ENCODE measurements at places on chromosomes 12 and 14.

GRCh38 chr12:106058256-106059182 lies 80.2 kb downstream of the NUAK1 start:
- DNase-seq: no peak

DNA sequence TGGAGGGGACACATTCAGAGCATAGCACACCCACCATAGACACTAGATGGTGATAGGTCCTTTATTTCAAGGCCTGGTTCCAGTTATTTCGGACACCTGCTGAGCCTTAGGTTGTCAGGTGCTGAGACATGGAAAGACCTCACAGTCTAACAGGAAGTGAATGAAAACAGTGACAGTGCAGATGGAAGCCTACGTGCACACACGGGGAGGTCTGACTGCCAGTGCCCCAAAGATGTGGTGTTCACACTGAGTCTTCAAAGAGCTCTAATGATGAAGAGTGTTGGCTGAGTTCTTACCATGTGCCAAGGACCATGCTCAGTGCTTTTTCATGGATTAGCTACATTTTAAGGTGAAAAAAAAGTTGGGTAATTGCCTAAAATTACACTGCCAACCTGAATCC lies 46.6 kb downstream of the CKB start:
- DNase-seq: no peak

GRCh38 chr12:7369274-7369729 lies 65.4 kb downstream of the ACSM4 start:
- DNase-seq: peak; percentile 55

DNA sequence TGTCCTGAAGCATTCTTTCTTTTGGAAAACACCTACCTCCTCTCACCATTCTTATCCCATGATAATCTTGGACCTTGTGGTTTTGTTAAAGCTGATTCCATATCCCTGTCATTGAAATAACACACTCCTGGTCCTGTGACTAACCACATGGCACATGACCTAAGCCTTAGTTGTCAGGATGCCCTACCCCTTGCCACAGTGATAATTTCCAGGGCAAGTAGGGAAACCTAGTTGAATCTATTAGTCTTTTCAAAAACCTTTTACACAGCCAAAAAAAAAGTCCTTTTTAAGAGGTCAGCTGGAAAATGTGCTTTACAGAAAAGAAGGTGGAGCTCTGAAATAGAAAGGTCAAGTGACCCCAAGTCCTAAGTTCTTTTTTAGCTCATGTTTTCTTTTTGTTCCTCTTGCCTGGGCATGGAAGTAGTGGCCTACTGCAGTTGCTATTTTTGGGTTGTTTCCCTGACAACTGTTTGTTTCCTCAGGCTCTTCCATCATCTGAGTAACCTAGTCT lies 608.4 kb downstream of the LRFN5 start:
- DNase-seq: no peak

DNA sequence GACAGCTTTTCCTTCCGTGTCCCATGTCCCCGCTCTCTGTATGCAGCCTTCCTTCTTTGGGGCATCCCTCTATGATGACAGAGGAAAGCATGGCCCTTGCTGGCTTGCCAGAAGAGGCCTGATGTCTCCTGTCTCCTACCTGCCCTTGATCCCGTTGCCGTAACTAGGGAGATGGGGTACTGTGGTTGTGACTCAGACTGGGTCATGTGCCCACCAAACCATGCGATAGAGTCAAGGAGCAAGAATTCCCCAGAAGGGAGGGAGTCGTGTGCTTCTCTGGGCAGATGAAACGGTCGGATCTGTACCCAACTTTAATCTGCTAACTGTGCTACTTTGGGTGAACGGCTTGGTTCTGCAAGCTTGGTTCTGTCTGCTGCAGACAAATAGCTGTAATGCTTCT lies 99.1 kb upstream of the DYNC1H1 start:
- DNase-seq: no peak

GRCh38 chr14:103188810-103189480 lies 65.7 kb downstream of the TNFAIP2 start:
- DNase-seq: peak; percentile 86

DNA sequence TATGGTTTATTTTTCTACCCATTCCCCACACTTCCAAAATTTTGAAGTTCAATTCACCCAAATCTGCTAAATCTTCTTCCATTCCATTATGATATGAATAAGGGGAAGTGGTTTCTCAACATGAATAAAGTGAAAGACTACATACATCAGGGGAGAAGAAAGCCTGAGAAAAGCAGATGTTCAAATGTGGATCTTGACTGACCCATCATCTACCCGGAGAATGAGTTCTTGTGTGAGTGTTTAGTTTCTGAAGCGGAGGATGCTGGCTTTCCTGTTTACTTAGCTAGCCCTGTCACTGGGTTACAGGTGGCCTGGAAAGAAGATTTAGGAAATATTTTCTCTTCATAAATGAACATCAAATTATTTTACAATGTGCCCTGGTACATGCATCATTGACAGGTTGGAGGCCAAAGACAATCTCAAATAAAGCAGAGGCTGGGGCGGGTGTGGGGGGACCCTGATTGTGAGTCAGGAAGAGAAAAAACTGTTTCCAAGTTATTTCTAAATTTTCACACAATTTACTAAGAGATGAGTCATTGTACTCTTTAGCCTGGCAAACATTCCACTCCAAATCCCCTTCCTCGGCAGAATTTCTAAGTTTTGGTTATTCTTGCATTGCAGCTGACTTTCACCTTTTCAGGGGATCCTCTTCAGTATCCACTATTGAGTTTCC lies 135.6 kb downstream of the SLC25A21 start:
- no peak for DNase-seq

DNA sequence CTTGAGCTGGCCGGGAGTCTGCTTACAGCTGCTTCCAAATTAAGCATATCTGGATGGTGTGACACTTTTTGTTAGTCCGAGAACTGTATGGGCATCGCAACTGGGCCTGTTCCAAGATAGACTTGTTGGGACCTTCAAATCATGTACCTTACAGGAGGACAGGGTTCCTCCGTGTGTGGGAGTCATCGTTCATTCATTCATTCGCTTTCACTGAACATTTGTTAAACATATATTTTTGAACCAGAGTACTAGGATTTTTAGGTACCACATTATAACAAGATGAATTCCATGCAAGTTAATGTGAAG lies 387 bp upstream of the IPO8 start:
- DNase-seq: no peak

GRCh38 chr12:77488041-77488620 lies 342.6 kb upstream of the NAV3 start:
- DNase-seq: no peak
